ENCODE measurements at places on chromosomes 3 and 15. TPM values are rescaled to one million over a fixed set of nuclear protein-coding genes. Genes with fewer than 3 reads are reported as not detected.

WDR5B gene
- total RNA-seq = 4.9 TPM

DNA sequence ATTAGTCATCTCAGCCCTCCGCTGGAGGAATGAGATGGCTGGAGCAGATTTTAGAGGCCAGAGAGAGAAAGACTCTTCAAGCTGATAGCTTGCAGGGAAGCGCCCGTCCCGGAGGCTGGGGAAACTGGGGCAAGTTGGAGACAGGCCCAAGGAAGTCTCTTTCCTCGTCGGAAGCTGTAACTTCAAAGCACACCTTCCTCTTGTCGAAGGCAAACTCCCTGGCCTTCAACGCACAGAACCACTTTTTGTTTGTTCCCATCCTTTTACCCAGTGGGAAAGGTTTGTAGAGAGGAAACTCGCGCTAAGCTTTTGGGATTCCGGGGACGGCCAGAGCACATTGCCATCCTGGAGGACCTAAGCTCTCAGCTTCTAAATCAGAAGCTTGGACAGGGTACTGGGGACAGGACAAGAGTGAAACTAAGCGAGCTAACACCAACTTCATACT is 900 bp upstream of the EOMES start:
- H3K27me3 ChIP-seq = peaks cover 100% of the 10 kb centered on the region
- H3K36me3 ChIP-seq = no peaks in the 10 kb centered on the region
- no peak overlapping the region for H3K27ac ChIP-seq

DNA sequence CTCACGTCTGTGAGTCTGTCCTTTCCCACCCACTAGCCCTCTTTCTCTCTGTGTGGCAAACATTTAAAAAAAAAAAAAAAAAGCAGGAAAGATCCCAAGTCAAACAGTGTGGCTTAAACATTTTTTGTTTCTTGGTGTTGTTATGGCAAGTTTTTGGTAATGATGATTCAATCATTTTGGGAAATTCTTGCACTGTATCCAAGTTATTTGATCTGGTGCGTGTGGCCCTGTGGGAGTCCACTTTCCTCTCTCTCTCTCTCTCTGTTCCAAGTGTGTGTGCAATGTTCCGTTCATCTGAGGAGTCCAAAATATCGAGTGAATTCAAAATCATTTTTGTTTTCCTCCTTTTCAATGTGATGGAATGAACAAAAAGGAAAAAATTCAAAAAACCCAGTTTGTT is 97.7 kb downstream of the GAP43 start:
- DNase-seq = no peak
- no peaks in the 10 kb centered on the region for H3K4me1 ChIP-seq
- no peak overlapping the region for H3K27ac ChIP-seq
- H3K27me3 ChIP-seq = no peaks in the 10 kb centered on the region
- H3K36me3 ChIP-seq = no peaks in the 10 kb centered on the region
- H3K4me3 ChIP-seq = no peak overlapping the region

DNA sequence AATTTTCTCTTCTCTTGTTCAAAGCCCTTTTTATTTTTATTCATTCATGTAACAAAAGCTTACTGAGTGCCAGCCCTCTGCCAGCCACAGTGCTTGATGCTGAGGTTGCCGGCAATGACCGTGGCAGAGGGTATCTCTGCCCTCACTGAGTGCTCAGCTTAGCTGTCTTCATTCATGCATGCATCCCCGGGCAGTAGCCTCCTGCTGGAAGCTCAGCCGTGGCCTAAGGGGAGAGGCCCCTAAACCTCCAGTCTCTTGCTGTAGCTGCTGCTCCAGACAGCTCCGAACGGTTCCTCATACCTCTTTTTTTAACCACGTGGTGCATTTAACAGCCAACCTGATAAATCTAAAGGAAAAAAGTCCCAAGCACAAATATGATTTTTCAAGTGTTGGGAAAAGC is 34.6 kb upstream of the CCDC66 start:
- peaks cover 5% of the 10 kb centered on the region for H3K27me3 ChIP-seq
- no peak overlapping the region for H3K27ac ChIP-seq
- no peaks in the 10 kb centered on the region for H3K36me3 ChIP-seq
- no peak overlapping the region for H3K4me3 ChIP-seq
- no peaks in the 10 kb centered on the region for H3K4me1 ChIP-seq

SCN11A gene
- total RNA-seq = 0.28 TPM

DGKG gene
- total RNA-seq = 0.15 TPM
